ENCODE measurements at places on chromosomes 3 and 15.
A peak's percentile ranks its signal among the peaks of the same experiment; 100 is the strongest.

DNA sequence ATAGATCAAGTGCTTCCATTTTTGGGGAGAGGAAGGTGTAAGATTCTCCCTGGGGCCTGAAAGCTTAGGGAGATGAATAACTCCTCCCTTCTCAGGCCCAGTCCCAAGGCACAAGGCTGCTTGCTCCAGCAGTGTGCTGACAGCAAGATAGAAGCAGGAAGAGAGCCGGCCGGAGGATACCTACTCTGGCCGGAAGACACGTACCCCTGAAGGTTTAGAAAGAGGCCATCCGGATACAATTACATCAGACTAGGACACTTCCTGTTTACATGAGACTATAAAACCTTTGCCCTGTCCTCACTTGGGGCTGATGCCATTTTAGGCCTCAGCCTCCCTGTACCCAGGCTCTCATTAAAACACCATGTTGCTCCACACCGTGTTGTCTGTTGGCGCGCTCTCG, 329.9 kb downstream of the SV2B start:
- no peak for DNase-seq

GRCh38 chr15:74957476-74958035, 984 bp upstream of the RPP25 start:
- DNase-seq, result no peak

DNA sequence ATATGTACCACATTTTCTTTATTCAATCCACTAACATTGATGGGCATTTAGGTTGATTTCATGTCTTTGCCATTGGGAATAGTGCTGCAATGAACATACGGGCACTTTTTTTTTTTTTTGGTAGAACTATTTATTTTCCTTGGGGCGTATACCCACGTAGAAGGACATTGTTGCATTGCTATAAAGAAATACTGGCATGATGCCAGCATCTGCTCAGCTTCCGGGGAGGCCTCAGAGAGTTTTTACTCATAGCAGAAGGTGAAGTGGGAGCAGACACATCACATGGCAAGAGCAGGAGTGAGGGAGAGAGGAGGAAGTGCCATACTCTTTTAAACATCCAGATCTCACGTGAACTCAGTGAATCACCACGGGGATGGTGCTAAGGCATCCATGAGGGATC, 197.0 kb downstream of the SQOR start:
- DNase-seq, result no peak

DNA sequence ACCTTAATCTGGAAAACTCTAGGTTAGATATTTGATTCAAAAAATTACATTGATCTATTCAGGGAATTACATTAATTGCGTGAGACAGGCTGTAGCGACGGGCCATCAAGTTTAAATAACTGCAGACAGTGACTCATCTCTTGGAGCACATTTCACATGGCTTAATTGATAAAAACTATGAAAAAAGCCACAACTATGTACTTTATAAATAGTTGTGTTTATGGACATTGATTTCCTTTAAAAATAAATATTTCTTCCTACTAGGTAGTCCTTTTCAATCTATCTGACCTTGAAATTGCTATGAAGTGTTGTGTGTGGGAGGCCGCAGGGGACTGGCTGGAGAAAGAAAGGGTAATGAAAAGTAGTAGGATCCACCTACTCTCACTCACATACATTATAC, 157.8 kb downstream of the IL1RAP start:
- no peak for DNase-seq

- no peak for DNase-seq
These were observed 373.3 kb upstream of the RBMS3 start for GRCh38 chr3:28907616-28908015.

DNA sequence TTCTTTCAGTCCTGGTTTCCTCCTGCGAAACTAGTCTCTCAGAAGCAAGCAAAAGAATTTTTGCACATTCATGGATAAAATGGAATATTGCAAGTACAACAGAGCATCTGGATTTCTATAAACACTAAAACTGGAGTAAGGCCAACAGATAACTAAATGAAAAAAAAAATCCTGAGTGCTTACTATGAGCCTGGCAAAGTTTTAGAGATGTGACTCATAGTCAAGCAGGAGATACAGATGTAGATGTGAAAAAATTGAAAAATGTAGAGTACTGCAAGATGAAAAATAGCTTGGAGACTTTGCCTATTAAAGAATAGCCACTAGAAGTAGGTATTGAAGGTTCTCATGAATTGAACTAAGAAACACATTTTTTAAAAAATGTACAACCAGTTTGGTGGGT, 397.4 kb downstream of the OTOL1 start:
- no peak for DNase-seq

- DNase-seq, result no peak
These were observed at the start of gene STAC for GRCh38 chr3:36380221-36381031. TSS of gene STAC (plus strand) at chr3:36380504. CDS start at chr3:36380644, 140 bp downstream.

DNA sequence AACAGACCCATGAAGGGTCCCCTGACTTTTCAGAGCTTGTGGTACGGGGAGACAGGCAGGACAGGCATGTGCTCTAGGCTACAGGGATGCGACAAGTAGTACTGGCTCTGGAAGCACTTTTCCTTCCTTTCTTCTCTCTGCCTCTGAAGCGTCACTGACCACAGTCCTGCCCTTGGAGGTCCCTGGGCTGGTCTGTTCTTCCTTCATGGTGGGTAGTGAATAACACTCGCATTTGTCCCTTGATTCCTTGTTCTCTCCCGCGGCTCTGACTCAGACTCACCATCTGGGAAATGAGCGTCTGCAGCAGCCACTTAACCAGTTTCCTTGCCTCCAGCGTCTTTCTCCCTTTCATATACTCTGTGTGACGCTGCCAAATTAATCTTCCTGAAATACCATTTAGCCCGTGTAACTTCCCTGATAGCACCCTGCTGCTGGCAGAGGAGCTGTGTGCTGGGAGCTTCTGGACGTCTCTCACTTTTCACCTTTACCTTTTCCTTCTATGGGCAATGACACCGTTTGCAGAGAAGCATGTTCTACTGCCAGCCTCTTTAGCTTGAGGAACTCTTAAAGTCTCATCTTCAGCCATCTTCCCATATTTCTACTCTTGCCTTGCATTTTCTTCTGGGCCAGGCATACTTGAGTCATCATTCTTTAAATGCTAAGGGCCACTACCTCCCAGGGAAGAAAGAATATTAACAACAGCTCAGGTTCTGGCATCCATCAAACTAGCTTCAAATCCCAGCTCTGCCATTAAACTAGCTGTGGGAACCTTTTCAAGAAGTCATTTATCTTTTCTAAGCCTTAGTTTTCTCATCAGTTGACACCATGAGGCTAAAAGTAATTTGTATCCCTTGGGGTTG, 33.6 kb downstream of the TMEM45A start:
- DNase-seq, result no peak

GRCh38 chr3:54374214-54374852, 252.0 kb downstream of the CACNA2D3 start:
- no peak for DNase-seq

DNA sequence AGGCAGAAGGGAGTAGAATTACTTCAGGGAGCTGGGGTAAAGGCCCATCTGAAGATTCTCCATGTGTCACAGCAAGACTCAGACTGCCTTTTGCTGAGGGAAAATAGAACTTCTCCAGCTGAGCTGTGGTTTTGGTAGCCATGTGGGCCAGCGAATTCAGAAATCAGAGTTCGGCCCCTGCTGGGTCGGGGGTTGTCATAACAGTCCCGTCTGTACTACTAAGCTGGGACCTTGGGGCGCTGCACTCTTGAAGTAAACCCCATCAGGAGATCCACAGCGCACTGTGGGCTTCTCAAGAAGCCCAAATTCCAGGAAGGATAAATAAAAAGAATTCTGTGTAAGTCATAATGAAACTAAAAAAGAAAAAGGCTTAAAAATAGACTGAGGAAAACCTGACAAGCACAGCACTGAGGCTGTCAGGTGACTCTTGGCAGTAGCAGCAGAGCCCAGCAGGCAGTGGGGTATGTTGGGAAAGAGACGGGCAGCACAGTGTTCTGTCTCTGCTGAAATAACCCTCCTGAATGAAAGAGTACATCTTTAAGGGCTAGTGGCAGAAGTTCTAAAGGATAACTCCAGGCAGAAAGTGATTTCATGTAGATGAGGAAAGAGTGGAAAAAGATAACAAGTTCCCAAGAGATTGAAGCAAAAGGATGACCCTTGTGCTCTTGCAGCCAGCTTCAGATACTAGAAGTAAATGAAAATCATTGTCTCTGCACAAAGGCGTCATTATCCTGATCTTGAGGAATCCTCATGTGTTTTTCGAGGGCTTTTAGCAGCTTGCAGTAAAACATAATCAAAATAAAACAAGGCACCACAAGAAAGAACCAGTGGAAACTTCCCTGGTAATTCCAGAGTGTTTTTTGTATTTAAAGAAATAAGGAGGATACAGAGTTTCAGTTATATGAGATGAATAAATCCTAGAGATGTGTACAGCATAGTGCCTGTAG, 74.5 kb downstream of the RAB7A start:
- DNase-seq, result peak; percentile 47

DNA sequence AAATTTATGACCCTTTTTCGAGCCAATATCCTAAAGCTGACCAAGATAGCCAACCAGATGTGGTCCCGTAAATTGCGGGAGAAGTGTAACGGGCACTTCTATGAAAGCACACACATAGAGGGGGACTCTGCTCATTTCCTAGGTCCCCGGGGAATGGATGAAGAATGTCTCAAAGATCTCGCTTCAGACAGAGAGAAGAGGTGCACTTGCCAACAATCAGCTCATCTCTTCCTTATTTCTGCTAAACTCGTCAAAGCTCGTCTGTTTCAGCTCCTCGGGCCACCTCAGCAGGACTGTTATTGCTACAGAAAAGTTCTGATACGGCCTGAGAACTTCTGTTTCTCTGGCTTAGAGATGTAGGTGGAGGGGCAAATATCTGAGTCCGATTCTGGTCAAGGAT, 71.8 kb downstream of the TM2D3 start:
- DNase-seq, result no peak

- no peak for DNase-seq
These were observed 198.8 kb downstream of the LSAMP start for GRCh38 chr3:116246406-116246980.

GRCh38 chr3:4898454-4899313, 80.6 kb upstream of the BHLHE40 start:
- peak; percentile 5 for DNase-seq

GRCh38 chr3:197083486-197083885, 53.9 kb upstream of the MELTF start:
- no peak for DNase-seq

GRCh38 chr3:23455775-23456174, 252.6 kb downstream of the UBE2E2 start:
- DNase-seq, result no peak

- peak; percentile 6 for DNase-seq
These were observed 9.2 kb upstream of the SLC6A1 start for GRCh38 chr3:10983219-10983916.

- no peak for DNase-seq
These were observed 3.8 kb upstream of the KIF23 start for GRCh38 chr15:69410248-69410874.

- no peak for DNase-seq
These were observed 27.9 kb downstream of the TP53BP1 start for GRCh38 chr15:43465100-43465499.

- no peak for DNase-seq
These were observed 243.6 kb downstream of the ZIC1 start for GRCh38 chr3:147652651-147653366.

GRCh38 chr3:64634417-64634816, 53.4 kb downstream of the ADAMTS9 start:
- no peak for DNase-seq

- DNase-seq, result peak; percentile 20
These were observed 39.5 kb upstream of the TPRG1 start for GRCh38 chr3:189132231-189132671.

DNA sequence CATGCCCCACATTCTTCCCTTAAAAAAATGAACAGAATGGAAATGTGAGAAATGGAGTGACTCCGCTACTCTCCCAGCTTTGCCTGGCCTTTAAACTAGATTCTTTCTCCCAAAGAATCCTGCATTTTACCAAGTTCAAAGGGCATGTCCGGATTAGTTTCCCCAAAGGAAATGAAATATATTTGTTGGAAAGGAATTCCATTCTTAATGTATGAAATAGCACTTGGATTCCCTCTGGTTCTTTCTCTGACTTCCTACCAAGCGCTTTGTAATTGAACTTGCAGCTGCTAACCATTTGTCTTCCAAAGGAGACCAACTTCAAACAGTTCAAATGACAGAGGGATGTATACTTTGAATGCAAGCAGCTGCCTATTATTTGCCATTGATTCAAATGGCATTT, 18.9 kb downstream of the MAP2K1 start:
- DNase-seq, result no peak

DNA sequence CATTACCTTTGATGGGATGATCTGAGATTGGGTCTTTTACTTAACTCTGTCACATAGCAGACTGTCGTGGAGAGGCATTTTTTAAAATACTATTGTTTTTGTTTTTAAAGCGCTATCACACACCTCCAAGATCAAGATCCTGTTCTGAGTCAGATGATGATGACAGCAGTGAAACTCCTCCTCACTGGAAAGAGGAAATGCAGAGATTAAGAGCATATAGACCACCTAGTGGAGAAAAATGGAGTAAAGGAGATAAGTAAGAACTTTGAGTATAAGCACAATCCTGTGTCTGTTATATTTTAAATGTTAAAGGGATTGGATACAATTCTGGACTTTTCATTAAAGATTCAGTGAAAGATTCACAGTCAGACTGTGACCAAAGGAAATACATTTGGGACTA, 18.4 kb upstream of the ZBTB47 start:
- no peak for DNase-seq

DNA sequence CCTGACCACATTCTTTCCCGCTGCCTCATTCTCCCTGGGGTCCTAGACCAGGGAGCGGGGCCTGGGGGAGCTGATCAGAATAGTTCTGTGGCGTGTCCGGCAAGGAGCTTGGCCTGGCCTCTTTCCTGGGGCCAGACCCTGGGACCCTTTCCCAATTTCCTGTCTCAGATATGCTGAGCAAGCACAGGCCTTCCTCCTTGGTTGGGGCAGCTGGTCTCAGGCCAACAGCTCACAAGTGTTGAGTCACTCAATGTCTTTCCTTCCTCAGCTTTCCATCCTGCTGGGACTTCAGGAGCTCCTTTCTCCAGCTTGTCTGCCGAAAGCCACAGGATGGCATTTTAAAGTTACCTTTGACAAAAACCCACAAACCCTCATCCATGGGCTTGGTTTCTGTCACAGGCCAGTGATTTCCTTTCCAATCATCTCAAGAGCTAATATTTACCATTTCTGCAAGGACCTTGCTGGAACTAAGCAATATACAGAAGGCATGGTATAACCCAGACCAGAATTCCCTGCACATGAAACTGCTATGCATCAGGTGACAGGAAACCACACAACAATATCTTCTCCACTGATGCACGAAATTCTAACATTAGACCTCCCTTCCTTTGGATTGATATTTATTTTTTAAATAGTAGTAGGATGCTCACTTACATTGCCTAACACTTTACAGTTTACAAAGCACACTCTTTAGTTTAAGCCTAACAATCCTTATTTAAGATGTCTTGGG, 19.5 kb upstream of the TIMP4 start:
- DNase-seq, result no peak

DNA sequence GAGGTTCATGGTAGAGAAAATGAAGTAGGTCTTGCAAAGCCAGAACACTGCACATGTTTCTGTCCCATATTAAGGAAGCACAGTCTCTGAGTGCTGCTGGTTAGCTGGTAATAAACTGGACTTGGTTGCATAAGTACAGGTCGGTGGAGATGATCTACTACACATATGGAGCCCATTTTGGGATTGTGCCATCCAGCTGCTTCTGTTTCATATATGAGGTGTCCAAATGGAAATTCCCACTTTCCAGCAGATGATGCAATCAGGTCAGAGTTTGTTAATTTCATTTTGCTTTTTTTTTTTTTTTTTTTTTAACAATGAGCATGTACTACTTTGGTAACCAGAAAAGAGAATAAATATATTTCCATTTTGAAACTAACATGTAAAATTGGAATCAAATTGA, 122.6 kb downstream of the SATB1 start:
- no peak for DNase-seq

Measured in stimulated activated naive B cell treated with anti-CD40 and anti-IgM and Interleukin-4, amounts not matched to agents 10 μg/mL and 1 μg/mL and 100 μg/mL, for 72 hours (primary cell).